ENCODE measurements at places on chromosomes 5 and 9. TPM values are rescaled to one million over a fixed set of nuclear protein-coding genes. Genes with fewer than 3 reads are reported as not detected.

The FABP6 gene
- total RNA-seq: not detected

The ST8SIA4 gene
- total RNA-seq: 27.7 TPM

- no peaks in the 10 kb centered on the region for H3K27me3 ChIP-seq
- DNase-seq: no peak
- H3K4me3 ChIP-seq: no peak overlapping the region
- H3K36me3 ChIP-seq: no peaks in the 10 kb centered on the region
- H3K4me1 ChIP-seq: no peaks in the 10 kb centered on the region
Observed at GRCh38 chr9:74293479-74293878, 203.7 kb upstream of the RORB start.

DNA sequence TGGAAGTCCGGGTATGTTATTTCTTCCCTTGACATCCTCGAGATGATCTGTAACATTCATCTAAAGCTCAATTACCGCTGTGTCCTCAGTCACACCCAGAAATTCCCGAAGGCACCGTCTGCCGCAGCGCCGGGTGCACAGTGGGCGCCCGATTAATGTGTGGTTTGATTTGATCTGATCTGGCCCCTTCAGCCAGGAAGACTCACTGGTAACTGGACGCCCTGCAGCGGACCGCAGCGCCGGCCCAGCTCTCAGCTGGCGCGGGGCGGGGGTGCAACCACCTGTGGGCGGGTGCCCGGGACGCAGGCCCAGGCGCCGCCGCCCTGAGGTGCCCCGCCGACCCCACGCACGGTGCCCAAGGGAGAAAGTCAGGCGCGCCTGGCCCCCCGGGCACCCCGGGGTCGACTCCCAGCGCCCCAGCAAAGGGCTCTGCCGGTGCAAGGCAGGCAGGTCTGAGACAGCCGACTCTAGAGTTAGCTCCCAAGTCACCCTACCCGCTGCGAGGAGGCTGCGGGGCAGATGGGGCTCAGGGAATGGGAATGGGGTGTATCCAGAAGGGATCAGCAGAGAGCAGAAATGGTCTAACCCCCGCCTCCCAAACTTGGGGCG is 1.7 kb downstream of the EPB41L4B start:
- H3K4me3 ChIP-seq: no peak overlapping the region
- H3K36me3 ChIP-seq: no peaks in the 10 kb centered on the region
- peaks cover 7% of the 10 kb centered on the region for H3K27me3 ChIP-seq
- no peak overlapping the region for H3K27ac ChIP-seq

DNA sequence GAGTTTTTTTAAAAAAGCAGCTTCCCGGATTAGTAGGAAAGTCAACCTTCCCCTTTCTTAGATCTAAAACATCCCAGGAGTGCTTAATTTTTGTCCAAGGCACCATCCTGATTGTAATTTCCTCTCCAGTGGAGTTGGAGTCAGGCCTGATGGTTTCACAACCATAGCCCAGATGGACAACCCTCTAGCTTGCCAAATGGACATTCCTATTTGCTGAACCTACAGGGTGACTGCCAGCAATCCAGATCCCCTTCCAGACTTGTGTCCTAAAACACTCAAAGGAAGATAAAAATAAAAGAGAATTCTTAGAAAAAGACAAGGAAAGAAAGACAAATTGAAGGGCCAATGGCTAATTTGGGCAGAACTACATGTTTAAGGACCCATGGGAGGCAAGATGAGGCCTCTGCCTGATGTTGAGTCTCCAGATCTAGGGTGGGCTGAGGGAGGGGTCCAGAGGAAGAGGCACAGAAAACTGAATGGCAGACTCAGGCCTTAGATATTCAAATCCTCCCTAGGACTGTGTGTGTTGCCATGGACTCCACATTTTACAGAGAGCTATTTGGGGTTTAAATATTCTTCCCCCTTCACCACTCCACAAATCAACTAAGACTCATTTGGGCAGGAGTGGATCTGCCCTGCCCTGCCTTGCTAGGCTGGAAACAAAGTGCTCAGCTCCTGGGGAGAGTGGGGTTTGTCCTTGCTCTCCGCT is 38.5 kb upstream of the SLC44A1 start:
- H3K4me3 ChIP-seq: no peak overlapping the region
- H3K4me1 ChIP-seq: no peaks in the 10 kb centered on the region
- no peak overlapping the region for H3K27ac ChIP-seq
- no peaks in the 10 kb centered on the region for H3K27me3 ChIP-seq
- no peaks in the 10 kb centered on the region for H3K36me3 ChIP-seq

DNA sequence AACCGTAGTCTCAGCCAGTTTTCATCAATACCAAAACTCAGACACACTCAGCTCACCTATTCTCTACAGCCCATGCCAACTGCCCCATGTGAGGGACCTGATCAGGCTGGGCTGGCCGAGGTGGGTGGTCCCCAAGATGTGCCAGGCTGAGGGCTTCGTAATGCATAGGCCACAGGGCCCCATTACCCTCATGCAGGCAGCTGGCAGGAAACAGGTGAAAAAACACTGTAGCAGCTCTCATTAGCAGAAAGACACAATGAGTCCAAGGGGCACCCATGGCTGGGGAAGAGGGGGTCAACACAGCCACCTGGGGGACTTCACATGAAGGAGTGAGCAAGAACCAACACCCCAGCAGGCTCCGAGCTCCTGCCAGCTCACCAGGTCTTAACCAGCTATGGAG is 8.2 kb downstream of the IPPK start:
- no peaks in the 10 kb centered on the region for H3K27me3 ChIP-seq
- H3K36me3 ChIP-seq: no peaks in the 10 kb centered on the region
- no peak overlapping the region for H3K27ac ChIP-seq
- H3K4me3 ChIP-seq: no peak overlapping the region
- H3K4me1 ChIP-seq: peaks cover 12% of the 10 kb centered on the region
- no peak for DNase-seq

DNA sequence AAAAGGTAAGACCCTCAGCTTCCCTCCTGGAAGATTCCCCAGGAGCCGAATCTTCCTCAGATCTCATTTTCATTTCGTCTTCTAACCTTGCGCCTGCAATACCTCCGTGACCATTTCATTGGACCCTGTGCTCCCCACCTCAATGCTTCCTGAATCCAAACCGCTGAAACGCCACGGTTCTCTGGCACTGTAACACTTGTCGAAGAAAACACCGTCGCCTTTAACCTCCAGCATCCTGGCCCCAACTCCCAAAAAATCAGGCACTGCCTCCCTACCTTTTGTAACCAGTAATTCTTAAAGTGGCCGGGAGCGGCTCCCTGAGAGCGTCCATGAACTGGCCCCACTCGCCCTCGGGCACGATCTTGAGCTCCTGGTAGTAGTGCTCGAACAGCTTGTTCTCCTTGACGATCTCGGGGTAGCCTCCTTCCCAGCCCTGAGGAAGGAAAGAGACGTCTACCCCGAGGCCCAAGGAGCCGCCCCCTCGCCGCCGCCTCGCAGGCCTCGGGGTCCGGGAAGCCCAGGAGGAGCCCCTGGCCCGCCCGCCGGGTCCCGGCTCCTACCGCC is 438 bp downstream of the NSUN2 start:
- peak overlapping the region; percentile 66 for H3K4me3 ChIP-seq
- peaks cover 39% of the 10 kb centered on the region for H3K4me1 ChIP-seq
- DNase-seq: no peak
